ENCODE measurements at places on chromosomes 7 and 10. TPM values are rescaled to one million over a fixed set of nuclear protein-coding genes. Genes with fewer than 3 reads are reported as not detected.

DNA sequence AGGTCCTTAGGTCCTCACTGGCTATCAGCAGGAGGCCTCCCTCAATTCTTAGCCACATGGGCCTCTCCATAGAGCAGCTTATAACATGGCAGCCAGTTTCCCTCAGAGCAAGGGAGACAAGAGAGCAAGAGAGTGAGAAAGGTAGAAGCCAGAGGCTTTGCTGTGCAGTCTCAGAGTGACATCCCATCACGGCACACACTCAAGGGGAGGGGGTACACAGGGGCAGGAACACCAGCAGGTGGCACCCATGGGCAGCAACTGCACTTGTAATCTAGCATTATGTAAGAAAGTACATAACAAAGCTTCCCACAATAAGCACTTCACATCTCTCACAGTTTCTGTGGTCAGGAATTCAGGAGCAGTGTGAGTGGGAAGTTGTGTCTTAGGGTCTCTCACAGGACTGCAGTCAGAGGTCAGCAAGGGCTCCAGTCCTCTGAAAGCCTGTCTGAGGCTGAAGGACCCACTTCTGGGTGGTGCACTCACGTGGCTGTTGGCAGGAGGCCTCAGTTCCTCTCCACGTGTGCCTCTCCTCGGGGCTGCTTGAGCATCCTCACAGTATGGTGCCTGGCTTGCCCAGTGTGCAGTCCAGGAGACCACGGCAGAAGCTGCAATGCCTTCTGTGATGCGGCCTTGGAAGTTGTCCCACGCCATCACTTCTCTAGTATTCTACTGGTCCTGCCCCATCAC, 159.4 kb downstream of the OAT start:
- DNase-seq = no peak

GRCh38 chr7:151342811-151343210, 1.2 kb downstream of the NUB1 start:
- DNase-seq = no peak

The TAS2R3 gene
- not detected for total RNA-seq

- DNase-seq = no peak
Measured at GRCh38 chr7:5295039-5296014, 12.6 kb downstream of the SLC29A4 start.

DNA sequence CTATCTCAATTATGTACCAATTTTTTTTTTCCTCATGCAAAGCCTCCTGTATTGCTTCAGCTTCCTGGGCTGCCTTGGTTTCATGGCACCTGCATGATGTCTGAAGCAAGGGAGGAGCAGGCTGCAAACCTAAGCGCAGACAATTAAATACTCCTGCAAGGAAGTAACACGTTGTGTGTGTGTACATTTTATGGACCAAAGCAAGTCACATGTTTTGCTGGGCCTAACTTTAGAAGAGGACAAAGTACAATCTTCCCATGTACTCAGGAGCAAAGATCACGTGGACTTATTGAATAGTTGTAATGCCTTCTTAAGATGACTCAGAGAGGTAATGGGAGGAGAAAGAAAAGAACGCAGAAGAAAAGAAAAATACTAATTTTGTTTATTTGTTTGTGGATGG, 944.0 kb upstream of the C7orf33 start:
- no peak for DNase-seq

- no peak for DNase-seq
Measured at GRCh38 chr7:133431134-133431724, 178.4 kb downstream of the EXOC4 start.

GRCh38 chr7:21941611-21942141, 4.0 kb downstream of the CDCA7L start:
- peak; percentile 58 for DNase-seq

The GDF2 gene
- total RNA-seq = not detected

- DNase-seq = no peak
Measured at GRCh38 chr7:20211376-20211775, 5.8 kb downstream of the MACC1 start.

- DNase-seq = no peak
Measured at GRCh38 chr7:47380325-47381133, 201.4 kb downstream of the TNS3 start.

DNA sequence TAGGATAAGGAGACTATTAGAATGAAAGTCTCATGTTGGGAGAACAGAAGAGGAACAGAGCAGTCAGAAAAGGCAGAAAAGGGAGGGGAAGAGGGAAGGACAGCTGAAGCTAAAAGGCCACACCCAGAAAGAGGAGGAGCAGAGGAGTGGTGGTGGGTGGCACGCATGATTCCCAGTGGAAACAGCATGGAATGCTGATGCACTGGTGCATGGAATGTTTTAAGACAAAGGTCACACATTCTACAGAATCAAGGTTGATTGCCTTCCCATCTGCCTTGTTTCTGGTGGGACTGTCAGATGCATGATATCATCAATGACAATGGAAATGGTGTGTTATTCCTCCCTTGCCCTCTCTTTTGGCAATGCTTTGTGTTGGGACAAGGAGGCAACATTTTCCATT, 285.4 kb upstream of the MKI67 start:
- DNase-seq = no peak

The ANXA8 gene
- total RNA-seq = 0.34 TPM

DNA sequence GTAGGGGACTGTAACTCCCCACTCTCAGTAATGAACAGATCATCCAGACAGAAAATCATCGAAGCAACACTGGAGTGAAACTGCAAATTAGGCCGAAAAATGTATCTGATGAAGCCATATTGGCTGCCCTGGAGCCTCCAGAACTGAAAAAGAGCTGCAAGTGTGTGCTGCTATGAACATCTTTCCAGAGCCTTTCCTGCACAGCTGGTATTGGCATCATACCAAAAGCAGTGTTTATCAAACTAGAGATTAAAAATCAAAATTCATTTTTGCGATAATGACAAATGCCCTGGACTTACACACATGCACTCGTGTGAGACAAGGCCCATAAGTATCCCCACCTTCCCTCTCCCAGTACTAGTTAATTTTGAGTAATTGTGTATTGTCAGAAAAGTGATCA, 6.8 kb upstream of the CLDN12 start:
- no peak for DNase-seq

The STEAP2 gene
- total RNA-seq = 12.8 TPM

DNA sequence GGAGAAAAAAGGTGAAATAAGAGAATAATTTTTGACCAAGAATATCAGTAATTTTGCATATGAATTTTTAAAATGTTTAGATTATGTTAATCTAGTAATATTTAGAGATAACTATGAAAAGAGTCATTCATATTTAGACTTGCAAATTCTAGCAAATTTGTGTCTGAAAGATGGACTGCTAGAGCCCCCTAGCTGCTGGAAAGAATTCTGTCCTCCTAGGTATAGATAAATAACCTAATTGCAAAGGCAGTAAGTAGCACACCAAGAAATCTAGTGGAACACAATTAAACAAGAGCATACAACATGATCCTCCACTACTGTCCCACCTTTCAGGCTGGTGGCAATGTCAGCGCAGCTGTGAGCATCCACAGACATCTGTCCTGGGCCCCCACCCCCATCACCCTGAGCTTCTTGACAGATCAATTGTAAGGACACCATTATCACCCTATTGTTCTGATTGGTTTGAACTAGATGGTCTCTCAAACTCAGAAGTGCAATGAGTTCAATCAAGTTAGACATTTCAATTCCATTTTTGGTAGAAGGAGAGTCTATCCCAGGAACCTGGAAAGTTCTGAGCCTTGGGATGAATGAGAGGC, 15.0 kb upstream of the GFRA1 start:
- peak; percentile 52 for DNase-seq

The SEMA3C gene
- total RNA-seq = 70.1 TPM

- no peak for DNase-seq
Measured at GRCh38 chr7:135326636-135327280, 93.1 kb downstream of the STRA8 start.

The PVRIG gene
- not detected for total RNA-seq

GRCh38 chr7:118218413-118219156, 5.9 kb upstream of the ANKRD7 start:
- DNase-seq = no peak

DNA sequence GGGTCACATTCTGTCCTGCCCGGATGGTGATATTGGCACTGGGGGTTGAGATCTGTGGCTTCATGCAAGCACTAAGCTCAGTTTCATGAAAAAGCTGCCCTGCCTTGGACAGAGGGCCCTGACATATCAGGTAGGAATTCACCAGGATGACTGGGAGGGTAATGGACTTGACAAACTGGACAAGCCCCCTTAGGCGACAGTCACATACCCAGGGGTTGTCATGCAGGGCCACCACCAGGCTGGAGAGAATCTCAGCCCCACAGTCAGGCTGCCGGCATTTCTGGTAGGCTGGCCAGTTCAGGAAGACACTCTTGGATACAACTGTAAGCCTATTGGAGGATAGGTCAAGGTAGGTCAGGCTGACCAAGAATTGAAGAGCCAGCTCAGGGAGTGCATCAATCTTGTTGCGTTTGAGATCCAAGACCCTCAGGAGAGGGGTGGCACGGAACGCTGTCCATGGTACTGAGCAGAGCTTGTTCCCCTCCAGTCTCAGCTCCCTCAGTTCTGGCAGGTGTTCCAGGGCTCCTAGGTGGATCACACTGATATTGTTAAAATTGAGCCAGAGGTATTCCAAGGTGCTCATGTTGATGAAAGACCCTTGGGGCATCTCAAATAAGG, 824 bp downstream of the LRIT2 start:
- no peak for DNase-seq

The INSYN2A gene
- total RNA-seq = 0.05 TPM

- no peak for DNase-seq
Measured at GRCh38 chr10:4460267-4460666, 365.7 kb upstream of the AKR1E2 start.

GRCh38 chr10:132934953-132935352, 7.4 kb downstream of the CFAP46 start:
- DNase-seq = no peak

GRCh38 chr10:63672491-63672890, 151.3 kb downstream of the REEP3 start:
- DNase-seq = no peak

The GBX1 gene
- total RNA-seq = not detected

DNA sequence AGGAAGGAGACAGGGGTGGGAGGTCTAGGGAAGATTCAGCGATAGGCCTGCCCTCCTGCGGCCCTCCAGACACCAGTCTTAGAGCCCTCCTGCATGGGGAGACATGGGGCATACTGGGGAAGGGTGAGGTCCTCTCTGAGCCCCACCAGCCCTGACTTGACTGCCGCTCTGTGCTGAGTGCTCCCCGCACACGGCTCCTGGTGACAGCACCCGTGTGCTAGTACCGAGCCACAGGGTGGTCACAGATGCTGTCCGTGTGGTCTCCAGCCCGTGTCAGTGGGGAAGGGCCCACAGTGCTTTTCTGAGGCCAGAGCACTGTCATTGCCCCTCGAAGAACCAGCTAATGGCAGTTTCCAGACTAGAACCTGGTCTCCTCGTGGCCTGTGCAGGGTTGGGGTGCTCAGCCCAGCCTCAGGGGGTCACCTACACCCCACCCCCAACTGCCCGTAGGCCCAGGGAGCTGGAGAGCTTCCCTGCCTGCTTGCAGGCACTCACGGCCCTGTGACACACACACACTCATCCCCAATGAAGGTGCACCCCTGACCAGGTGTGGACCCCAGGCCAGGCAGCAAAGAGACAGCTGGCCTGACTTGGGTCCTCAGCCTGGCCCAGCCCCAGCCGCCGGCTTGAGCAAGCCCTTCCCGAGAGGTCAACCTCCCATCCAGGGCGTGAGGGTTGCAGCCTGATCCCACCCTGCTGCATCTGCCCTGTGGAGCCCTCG, 86.0 kb upstream of the RET start:
- no peak for DNase-seq

DNA sequence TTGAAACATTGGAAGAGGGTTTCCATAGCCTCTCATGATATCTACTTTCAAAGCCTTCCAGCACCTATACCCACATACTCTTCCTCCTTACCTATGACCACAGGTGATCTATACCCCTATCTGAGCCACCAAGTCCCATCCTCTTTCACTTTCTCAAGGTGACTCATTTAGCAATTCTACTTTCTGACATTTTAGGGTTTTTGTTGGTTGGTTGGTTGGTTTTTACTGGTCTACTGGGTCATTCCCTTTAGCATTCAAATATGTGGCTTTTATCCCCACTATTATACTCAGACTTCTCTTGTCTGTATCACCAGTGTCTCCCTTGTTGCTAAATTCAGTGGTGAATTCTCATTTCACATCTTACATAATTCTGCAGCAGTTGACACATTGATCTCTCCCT, 130.4 kb upstream of the STEAP4 start:
- DNase-seq = no peak

The PKD2L1 gene
- not detected for total RNA-seq

DNA sequence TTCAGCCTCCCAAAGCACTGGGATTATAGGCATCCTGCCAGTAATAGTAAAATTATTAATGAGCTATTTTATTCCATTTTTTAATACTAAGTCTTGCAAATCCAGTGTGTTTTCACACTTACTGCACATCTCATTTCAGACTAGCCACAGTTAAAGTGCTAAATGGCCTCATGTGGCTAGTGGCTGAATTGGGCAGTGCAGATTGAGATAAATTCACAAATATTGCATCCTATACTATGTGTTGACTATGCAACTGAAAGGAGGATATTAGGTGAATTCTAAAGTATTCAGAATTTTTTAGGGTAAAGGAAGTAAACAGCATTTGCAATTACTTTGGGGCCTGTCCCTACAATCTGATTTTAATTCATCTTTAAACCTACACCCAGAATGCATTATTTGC, 10.2 kb downstream of the APBB1IP start:
- DNase-seq = no peak

The KCNIP2 gene
- 0.99 TPM for total RNA-seq

Measured in HFFc6 (cell line).